ENCODE measurements at places on chromosomes 3 and 15. TPM values are rescaled to one million over a fixed set of nuclear protein-coding genes. Genes with fewer than 3 reads are reported as not detected.
A peak's percentile ranks its signal among the peaks of the same experiment; 100 is the strongest.

DNA sequence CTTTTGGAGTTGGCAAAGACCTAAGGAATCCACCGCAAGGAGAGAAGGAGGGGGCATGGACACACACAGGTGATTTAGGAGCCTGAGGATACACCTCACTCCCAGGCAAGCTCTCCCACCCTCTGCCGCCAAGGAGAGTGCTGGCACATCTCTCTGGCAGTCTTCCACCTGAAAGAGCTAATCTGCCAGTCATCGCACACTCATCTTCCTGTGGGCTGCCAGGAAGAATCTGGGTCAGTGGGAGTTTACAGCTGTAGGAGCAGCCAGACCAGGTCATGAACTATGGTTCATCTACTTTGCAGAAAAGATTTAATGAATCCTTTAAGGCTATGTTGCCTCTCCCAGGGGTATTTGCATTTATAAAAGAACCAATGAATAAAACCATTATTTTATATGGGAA is 170.6 kb upstream of the TSC22D2 start:
- no peak for DNase-seq

DNA sequence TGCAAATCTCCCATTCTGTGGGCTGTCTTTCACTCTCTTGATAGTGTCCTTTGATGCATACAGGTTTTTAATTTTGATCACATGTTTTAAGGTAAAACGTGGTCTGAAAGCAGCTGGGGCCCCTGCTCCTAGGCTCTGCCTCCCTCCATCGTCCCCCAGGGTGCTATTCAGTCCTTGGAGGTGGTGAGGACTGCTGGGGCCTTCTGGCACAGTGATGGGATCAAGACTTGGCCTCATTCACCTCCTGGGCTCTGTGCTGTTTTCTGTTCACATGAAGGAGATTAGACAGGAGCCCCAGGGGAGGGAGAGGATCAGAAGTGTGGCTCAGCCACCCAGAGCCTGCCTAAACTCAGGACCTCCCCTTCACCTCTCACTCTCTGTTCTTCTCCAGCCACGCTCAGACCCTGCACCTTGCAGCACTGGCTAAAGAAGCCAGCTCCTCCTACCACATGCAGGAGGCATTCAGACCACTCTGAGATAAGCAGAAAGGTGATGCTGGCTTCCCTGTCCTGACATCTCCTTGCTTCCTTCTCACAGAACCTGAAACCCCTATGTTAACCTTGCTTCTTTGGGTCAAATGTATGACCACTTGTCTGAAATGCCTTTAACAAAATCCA is 43.9 kb downstream of the PAQR5 start:
- no peak for DNase-seq

- peak; percentile 53 for DNase-seq
Observed at GRCh38 chr3:196639483-196640296, at the start of gene NRROS. TSS of gene NRROS (plus strand) at chr3:196639694. CDS start at chr3:196654540, 14,846 bp downstream.

- DNase-seq, result no peak
Observed at GRCh38 chr3:168620854-168621253, 525.1 kb upstream of the GOLIM4 start.

The STX19 gene
- total RNA-seq, result not detected

DNA sequence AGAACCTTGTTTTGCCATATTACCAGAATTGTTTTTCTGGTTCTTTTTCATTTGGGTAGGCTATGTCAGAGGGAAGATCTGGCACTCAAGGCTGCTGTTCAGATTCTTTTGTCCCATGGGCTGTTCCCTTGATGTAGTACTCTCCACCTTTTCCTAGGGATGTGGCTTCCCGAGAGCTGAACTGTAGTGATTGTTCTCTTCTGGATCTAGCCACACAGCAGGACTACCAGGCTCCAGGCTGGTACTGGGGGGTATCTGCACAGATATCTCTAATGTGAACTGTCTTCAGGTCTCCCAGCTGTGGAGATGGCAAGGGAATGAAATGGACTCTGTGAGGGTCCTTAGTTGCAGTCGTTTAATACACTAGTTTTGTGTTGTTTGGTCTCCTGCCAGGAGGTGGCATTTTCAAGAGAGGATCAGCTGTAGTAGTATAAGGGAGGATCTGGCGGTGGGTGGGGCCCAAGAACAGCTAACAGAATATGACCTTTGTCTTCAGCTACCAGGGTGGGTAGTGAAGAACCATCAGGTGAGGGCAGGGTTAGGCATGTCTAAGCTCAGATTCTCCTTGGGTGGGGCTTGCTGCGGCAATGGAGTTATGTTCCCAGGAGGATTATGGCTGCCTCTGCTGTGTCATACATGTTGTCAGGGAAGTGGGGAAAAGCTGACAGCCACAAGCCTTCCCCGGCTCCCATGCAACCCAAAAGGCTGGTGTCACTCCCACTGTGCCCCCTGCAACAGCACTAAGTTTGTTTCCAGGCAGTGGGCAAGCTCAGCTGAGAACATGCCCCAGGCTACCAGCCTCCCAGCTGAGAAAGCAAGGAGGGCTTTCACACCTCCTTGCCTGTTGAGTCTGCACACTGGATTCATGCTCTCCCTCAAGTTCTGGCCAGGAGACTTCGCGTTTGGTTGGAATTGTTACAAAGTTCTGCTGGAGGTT is 252.5 kb downstream of the ISL2 start:
- no peak for DNase-seq

Measured in dermis microvascular lymphatic vessel endothelial cell (primary cell).